Endothelial cell (in vitro differentiated cells): ENCODE measurements at places on chromosomes 1 and 21. TPM values are rescaled to one million over a fixed set of nuclear protein-coding genes. Genes with fewer than 3 reads are reported as not detected.

- no peak for DNase-seq
Observed at GRCh38 chr1:20168564-20169491, 17.1 kb upstream of the UBXN10 start.

The CXADR gene
- 19.4 TPM for total RNA-seq

GRCh38 chr1:29550119-29550841, 314.0 kb downstream of the PTPRU start:
- DNase-seq, result no peak

GRCh38 chr1:243497939-243498681, 242.3 kb downstream of the SDCCAG8 start:
- DNase-seq, result no peak

DNA sequence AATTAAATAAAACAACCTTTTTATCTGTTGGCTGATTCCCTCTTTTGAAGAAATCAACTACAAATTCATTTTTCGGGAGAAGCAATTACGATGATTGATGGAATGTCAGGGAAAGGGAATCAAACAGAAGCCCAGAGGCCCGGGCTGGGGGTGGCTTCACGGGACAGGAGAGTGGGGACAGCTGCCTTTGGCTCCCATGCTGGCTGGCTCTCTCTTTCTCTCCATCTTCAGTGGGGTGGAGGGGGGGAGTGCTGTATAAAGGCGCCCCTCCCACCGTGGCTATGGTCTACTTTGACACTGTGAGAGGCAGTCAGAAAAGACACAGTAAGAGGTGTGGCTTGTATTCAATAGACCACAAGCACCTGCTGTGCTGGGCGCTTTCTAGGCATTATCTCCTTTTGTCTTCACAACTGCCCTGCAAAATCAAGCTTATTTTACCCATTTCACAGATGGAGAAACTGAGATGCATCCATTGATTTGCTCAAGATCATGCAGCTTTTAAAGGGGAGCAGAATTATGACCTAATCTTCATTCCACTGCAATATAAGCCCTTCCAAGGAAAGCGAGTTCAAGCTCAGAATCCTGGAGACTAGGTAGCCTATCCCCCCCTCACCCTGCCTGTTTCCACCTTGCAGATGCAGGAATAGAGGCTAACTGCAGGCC, 92.9 kb downstream of the GRIK3 start:
- no peak for DNase-seq
